ENCODE measurements at places on chromosomes 6 and 20. TPM values are rescaled to one million over a fixed set of nuclear protein-coding genes. Genes with fewer than 3 reads are reported as not detected.

- no peak for DNase-seq
Measured at GRCh38 chr20:46063652-46064054, 26.1 kb downstream of the NCOA5 start.

GRCh38 chr6:39344821-39345280 lies 22.3 kb upstream of the KCNK16 start:
- DNase-seq, result no peak

- DNase-seq, result no peak
Measured at GRCh38 chr6:51283723-51284355, 465.2 kb downstream of the TFAP2B start.

- DNase-seq, result no peak
Measured at GRCh38 chr6:125866433-125866832, 75.7 kb downstream of the NCOA7 start.

DNA sequence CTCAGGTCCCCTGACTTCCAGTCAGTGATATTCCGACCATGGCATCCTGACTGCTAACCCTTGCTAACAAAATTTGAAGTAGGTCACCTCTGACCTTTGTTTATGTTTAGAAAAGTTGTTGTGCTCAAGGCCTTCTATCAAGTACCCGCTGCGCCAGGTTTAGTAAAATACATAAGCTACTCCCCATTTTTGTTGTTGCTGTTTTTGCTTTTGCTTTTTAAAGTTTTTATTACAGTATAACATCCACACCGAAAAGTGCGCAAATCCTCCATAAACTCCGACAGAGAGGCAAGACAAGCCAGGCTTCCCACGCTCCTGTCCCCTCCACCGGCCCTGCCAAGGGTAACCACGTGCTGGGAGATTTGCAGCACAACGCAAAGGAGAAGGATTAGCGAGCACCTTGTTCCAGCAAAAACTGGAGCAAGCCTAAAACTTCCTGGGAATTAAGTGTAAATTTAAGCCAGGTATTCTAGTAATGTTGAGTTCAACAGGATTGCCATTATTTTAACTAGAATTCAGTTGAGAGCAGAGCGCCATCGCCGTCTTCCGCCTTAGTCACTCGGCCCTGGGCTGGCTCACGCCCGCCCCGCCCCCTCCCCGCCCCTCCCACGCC lies 17.8 kb upstream of the HMGN4 start:
- no peak for DNase-seq

DNA sequence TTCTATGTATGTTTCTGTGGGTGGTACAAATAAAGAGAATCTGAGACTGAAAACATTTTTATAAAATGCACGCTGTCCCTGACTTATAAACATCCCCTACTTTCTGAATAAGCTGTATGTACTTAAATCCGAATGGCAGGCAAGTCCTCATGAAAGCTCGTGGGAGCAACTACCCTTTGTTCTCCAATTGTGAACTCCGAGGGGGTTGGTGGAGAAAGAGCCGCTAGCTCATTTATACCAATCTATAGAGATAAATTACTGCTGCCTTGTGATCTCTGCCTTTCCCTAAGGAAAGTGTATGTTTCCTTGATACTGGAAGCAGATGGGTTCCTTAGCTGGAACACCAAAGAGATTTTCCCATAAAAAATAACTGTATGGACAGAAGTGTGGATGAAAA lies 84.5 kb downstream of the GJA10 start:
- DNase-seq, result no peak

GRCh38 chr6:21151119-21151518 lies 442.4 kb upstream of the SOX4 start:
- DNase-seq, result no peak

GRCh38 chr20:45822857-45823256 lies 4.3 kb downstream of the TNNC2 start:
- peak; percentile 66 for DNase-seq

DNA sequence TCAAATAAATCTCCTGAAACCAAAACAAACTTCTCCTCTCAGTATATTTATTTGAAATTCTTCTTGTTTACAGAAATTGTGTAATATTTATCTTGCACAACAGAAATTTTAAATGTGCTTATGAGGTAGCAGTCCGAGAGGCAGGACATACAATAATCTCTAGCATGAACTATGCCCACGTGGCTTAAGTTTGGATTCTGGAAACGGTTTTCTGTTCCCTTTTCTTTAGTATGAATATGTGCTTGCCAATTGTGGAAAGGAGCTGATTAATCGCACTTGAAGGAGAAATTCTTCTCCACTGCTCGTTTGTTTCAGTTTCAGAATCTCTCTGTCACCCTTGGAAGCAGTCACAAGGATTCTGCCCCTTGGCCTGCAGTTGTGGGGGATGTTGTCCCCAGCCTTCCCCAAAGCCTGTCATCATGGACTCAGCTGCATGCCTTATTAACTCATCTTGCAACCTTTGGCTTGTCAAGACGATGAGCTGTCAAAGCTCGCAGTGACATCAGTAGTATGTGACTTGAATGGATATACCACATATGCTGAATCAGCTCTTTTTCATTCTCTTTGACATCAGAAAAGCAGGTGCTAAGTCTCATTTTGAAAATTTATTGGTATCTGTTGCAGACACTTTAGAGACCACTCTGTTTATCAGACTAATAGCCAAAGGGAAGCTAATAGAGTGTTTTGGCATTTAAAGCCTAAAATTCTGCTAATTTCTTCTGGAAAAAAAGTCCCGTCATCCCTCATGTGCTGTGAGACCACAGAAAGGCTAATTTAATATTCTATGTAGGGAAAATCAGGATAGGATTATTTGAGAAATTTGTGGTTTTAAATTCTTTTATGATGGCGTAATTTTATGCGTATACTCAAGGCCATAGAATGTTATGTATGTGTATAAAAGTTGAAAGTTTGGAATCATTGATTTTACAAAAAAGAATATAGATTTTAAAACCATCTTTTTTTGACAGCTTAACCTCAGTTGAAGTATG lies 186.8 kb downstream of the ARID1B start:
- peak; percentile 85 for DNase-seq

DNA sequence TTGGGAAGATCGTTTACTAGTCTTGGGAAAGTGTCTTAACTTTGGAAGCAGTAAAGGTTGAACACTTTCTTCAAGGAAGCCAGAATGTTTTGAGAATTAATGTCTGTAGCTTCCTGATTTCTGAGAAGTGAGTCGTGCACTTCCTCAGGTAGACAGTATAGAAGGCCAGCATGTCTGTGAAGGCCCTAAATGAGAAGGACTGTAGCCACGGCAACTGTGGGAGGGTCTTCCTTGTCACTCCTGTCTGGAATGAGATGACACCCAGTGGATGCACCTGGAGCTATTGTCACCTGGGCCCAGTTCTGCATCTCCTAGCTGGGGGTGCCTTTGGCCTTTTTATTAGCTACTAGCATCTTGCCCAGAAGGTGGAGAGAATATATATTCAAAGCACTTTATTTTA lies 8.8 kb downstream of the STX16 start:
- DNase-seq, result no peak

DNA sequence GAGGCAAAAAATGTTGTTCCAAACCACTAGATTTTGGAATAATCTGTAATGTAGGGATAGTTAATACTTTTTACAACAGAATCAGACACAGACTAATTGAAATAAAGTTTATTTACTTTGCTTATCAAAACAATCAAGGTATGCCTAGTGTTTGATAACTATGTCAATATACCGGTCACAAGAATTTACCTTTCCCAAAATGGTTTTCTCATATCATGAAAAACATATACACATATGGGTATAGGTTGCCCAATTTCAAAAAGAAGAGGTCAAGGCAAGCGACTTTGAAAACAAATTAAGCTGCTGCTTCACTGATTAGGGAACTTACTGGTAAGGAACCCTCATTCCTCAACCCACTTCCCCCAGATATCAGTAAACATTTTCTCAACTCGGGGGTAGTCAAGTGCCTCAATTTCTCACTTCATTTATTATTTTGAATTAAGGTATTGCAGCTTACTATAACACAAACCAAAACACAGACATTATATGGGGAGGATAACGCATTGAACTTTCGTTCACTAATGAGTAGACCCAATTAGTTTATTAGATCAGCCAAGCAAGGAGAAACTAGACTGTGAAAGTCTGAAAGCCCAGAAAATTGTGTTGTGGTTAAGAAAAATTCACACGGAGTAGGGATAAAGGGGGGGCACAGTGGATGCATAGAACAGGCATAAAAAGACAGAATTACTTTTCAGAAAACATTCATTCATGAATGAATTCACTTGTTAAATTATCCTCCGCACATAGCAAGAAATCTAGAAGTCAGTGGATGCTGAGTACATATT lies 9.0 kb upstream of the ELOVL5 start:
- no peak for DNase-seq

- DNase-seq, result no peak
Measured at GRCh38 chr6:167415441-167415961, 90.6 kb downstream of the TTLL2 start.

GRCh38 chr6:41713159-41713649 lies 22.2 kb downstream of the TFEB start:
- DNase-seq, result no peak

- no peak for DNase-seq
Measured at GRCh38 chr6:41763470-41763869, 16.2 kb downstream of the FRS3 start.

DNA sequence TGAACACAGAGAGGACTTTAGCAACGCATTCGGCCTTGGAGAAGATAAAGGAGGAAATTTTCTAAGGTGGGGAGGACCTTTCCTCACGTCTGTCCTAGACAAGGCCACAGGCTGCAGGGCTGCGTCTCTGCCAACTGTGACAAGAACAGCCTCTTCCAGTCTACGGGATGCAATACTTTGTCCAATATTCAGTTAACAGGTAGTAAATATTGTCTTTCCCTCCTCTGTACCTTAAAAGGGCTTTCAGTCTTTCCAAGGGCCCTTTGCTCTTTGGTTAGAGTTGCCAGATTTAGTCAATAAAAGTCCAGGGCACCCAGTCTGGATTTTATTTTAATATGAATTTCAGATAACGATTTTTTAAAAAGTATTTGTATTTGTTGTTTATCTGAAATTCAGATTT lies 78.2 kb downstream of the ELOVL4 start:
- DNase-seq, result no peak

DNA sequence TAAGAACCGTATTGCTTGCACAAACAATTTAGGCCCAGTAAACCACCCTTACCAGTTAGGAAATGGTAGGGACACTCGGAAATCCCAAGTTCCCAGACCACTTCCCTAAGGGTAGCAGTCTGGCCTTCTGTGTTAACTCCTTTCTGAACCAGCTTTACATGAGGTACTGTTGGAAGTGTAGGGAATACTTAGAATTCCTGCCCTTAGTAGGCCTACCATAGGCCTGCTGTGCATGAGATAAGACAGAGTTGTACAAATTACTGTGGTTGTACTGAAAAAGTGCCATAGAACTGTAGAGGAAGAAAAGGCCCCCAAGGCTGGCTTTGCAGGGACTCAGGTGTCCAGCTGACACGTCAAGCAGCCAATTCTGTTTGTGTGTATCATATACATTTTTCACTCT lies 11.1 kb downstream of the RPRD1B start:
- DNase-seq, result no peak

DNA sequence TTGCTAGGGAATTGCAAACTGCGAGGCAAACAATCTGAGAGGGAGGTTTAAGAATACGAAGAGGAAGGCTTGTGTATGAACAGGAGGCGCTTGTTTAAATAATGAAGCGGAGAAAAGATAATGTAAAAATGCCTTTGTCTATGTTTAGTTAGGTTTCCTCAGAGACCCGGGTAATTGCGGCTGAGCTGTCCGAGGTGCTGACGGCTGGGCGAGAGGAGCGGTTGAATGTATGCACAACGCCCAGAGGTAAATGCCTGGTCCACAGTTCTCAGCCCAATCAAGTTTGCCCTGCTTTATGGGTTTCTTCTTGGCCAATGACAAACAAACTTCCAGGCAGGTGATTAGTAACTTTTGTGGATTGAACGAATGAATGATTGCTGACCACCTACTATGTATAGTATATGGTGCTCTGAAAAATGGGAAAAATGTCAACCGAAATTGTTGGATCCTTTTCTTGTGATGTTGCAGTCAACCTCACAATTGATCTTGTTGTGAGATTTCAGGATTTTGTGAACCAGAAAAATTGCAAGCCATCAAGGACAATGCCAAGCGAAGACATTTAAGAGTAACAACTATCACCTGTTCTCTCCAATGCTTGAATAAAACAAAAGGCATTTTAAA lies 38.3 kb upstream of the SLC32A1 start:
- peak; percentile 67 for DNase-seq

- DNase-seq, result no peak
Measured at GRCh38 chr6:43870660-43871061, 100.7 kb downstream of the VEGFA start.

GRCh38 chr6:116072368-116072767 lies 11.7 kb upstream of the FRK start:
- DNase-seq, result no peak

DNA sequence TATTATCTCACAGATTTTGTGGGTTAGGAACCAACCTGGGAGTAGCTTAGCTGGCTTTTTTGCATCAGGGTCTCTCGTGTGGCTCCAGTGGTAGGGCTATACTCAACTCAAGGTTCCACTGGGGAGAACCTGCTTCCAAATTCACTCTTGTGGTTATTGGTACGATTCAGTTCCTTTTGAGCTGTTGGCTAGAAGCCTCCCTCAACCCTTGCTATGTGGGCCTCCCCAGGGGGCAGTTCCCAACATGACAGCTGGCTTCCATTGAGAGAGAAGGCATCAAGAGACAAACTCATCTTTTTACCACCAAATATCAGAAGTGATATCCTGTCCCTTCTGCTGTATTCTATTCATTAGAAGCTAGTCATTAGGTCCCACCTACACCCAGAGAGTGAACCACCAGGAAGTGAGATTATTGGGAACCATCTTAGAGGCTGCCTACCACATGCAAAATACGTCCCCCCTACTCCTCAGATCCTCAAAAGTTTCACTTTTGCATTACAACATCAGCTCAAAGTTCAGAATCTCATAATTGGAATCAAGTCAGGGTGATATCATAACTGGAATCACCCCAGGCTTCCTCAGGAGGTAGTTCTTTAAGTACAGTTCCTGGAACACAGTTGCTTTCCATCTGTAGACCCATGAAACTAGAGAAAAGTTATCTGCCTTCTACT lies 30.9 kb downstream of the MKKS start:
- no peak for DNase-seq

- DNase-seq, result no peak
Measured at GRCh38 chr6:2733324-2733723, 17.4 kb downstream of the MYLK4 start.

The LY6G5B gene
- polyA plus RNA-seq, result 3.9 TPM

The PCK1 gene
- polyA plus RNA-seq, result 439 TPM

The GPLD1 gene
- not detected for polyA plus RNA-seq

The OLIG3 gene
- not detected for polyA plus RNA-seq

The GPR6 gene
- not detected for polyA plus RNA-seq

The WFDC10B gene
- not detected for polyA plus RNA-seq

The CDC5L gene
- 9.6 TPM for polyA plus RNA-seq

The BTBD3 gene
- polyA plus RNA-seq, result 6.9 TPM

The ECT2L gene
- not detected for polyA plus RNA-seq

The RPL7L1 gene
- 90.6 TPM for polyA plus RNA-seq

All from small intestine (tissue), 16 donors.